ENCODE measurements at places on chromosomes 13 and 19.

DNA sequence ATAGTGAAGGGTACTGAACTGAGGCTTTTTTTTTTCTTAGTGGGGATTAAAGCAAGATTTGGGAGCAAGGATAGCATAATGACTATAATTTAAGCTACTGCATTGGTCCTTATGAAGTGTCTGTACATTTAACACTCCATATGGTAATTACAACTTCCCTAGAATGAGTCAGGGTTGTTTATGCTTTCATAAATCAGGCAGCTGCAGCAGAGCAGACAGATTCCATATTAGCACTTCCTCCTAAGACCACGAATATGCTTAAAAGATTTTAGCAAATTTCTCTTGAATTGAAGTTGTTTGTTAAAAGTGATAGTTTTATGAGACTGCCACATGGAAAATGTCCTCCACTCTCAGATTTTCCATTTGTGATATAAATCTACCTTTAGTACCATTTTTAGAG is 401.1 kb upstream of the SPRY2 start:
- DNase-seq = no peak

GRCh38 chr19:30656520-30657100 is 284.4 kb downstream of the ZNF536 start:
- no peak for DNase-seq

GRCh38 chr19:13881692-13882418 is 4.9 kb downstream of the NANOS3 start:
- no peak for DNase-seq

- no peak for DNase-seq
These were observed 30.3 kb downstream of the AP1M1 start for GRCh38 chr19:16227837-16228636.

- DNase-seq = no peak
These were observed 671.5 kb upstream of the PCDH20 start for GRCh38 chr13:62087124-62087523.

- no peak for DNase-seq
These were observed 3.3 kb upstream of the NAPA start for GRCh38 chr19:47518139-47518538.

- no peak for DNase-seq
These were observed 1370.7 kb upstream of the ATXN8OS start for GRCh38 chr13:68736961-68737360.

- no peak for DNase-seq
These were observed 29.2 kb upstream of the TM9SF2 start for GRCh38 chr13:99472122-99472440.

DNA sequence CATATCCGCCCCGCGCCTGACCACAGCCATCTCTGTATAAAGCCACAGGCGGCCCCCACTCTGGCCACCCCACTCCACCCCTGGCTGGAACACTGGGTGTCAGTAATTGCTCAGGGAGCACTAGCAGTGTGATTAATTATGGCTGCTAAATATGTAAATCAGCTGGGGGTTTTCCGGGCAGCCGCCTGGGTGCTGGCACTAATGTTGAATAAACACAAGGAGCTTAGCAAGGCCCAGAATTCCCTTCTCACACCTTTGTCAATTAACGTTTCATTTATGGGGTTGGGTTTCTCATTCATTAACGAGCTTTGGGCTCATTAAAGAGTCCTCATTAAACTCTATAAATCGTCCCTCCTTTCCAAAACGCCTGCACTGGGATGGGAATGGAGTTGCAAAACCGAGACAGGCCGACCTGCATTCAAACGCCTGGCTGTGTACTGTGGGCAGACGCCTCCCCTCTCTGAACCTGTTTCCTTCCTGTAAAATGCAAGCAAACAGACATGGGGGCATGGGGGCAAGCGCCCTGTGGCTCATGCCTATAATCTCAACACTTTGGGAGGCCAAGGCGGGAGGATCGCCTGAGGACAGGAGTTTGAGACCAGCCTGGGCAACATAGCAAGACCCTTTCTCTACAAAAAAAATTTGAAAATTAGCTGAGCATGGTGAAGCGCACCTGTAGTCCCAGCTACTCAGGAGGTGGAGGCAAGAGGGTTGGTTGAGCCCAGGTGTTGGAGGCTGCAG is 17.7 kb upstream of the OLFM2 start:
- DNase-seq = no peak

DNA sequence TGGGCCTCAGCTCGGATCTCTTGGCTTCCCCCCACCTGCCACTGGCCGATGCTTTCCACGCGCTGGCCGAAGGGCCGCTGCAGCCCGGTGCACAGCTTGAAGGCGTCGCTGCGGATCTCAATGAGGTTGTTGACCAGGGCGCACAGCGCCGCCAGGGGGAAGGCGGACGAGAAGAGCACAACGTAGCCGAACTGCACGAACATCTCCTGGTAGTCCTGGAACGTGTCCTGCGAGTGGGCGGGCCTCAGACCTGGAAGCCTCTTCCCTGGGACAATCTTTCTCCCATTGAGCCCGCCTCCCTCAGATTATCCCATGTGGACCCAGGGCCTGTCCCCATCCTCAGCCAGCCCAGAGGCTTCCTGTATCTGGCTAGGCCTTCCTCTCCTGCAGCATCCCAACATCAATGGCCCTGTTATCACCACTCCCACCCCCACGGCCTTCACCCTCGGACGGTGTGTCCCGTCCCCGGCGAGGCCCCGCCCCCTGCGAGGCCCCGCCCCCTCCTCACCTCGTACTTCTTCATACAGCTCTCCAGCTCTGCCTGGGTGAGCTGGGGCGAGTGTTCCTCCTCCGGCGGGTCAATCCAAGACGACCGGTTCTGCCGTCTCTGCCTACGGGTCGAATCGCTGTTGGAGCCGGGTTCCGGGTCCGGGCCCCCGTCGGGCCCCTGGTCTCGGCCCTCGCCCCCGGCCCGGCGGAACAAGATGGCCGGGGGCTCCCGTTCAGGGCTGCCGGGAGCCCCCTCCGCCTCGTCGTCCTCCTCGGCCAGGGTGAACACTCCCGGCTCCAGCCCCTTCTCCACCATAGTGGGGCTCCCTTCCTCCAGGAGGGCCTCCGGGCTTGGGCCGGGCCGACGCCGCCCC is 6.8 kb downstream of the ANO8 start:
- DNase-seq = no peak

Measured in GOT3 (cell line).